Stromal cell of bone marrow (primary cell): ENCODE measurements at places on chromosomes 12 and 14.

DNA sequence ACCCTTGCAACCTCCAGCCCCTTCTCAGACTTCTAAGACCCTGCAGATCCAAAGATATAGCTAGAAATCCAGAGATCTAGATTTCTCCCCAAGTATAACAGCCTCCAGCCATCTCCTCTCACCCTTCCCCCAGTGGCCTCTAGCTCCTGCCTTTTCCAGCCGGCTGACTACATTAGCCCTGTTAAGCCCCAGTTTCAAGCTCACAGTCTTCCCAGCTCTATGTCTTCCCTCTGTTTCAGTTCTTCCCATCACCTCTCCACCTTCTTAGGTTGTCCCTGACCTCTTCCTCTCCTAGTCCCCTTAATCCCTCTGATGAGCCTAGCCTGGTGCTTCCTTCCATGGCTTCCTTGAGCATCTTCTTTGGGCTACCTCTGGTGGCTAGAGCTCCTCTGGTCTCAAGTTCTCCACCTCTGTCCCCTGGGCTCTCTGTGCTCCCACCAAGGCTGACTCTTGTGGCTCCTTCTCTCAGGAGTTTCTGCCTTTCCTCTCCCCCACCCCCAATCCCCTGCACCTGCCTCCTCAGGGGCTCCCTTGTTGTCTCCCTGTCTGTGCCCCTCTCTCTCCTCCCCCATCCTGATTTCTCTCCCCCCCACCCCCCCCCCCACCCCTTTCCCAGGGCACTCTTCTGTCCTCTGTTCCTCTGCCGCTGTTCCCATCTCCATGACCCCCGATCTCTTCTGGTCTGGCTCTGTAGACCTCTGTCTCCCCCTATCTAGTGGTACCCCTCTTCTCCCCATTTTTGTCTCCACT, 816 bp upstream of the GDF11 start:
- no peak for DNase-seq

GRCh38 chr12:104296718-104297117, 6.8 kb upstream of the EID3 start:
- no peak for DNase-seq

DNA sequence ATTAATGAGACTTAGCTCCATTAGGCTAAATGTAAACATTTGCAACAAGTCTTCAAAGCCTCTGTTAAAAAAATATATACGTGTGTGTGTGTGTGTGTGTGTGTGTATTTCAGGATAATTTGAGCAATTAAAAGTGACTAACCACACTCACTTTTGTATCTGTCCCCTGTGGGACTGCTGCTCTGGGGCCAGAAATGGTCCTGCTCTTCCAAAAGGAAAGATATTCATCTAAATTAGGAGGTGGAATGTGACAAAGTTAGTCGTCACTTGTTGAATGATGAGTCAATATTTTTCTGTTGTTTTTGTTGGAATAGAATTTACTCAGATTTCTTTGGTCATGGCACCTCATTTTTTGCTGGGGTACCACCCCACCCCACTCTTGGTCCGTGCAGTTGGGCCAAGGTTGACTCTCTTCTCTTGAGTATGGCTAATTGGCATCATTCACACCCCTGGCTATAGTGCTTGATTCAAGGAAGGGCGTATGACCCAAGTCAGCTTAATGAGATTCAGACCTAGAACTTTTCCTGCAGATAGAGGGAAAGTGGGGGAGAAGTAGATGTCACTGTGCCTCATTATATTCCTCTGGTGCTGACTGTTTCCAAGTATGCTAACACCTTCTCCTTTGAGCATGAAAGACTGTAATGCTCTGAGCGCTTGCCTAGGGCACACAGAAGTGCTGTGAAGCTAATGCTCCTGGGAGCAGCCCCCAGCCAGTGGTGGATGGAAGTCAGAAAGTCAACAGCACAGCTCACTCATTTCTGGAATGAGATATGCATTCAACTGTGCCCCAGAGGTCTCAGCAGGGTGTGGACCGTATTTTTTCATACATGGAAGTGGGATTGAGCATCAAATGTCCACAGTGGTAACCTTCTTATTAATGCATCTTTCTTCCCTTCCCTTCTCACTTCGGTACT, 577.0 kb upstream of the TBX3 start:
- DNase-seq = no peak

DNA sequence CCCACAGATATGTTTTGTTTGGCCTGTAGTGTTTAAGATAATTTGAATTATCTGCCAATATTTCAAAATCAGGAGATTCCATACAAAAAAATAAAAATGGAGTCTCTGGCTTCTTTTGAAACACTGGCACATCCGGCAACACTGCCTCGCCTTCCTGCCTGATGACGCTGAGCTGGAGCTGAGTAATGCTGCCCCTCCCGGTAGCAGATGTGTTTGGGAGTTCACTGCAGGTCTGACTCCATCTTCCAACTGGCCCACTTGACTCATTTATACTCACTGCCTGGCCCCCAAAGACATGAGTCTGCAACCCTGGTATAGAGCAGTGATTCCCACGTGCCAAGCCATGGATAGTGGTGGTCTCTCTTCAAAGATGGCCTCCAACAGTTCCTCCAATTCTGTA, 7.4 kb downstream of the CIT start:
- peak; percentile 96 for DNase-seq

GRCh38 chr12:45622210-45622937, 107.1 kb upstream of the ARID2 start:
- DNase-seq = no peak

- no peak for DNase-seq
Measured at GRCh38 chr14:60508707-60509437, at the start of gene SIX6. Gene SIX6 (plus strand): TSS chr14:60509146. CDS start chr14:60509399, 253 bp downstream.

DNA sequence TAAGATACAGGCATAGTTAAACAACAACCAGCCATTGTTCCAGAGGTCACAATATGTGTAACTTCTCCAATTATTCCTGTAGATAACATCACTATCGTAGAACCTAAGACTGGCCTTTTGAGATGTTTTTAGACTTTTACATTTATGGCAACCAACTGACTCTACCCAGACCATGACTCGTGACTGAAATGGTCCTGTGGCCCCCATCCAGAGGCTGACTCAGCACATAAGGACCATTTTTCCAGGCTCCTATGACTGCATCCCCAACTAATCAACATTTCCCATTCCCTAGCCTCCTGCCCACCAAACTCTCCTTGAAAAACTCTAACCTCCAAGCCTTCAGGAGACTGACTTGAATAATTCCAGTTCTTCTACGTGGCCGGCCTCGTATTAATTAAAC, 52.6 kb upstream of the NID2 start:
- peak; percentile 32 for DNase-seq

- DNase-seq = no peak
Measured at GRCh38 chr12:68190301-68190700, 30.8 kb upstream of the IFNG start.

GRCh38 chr14:78595797-78596196, 425.6 kb downstream of the NRXN3 start:
- DNase-seq = no peak

- DNase-seq = no peak
Measured at GRCh38 chr12:125455556-125455955, 390.3 kb downstream of the AACS start.

DNA sequence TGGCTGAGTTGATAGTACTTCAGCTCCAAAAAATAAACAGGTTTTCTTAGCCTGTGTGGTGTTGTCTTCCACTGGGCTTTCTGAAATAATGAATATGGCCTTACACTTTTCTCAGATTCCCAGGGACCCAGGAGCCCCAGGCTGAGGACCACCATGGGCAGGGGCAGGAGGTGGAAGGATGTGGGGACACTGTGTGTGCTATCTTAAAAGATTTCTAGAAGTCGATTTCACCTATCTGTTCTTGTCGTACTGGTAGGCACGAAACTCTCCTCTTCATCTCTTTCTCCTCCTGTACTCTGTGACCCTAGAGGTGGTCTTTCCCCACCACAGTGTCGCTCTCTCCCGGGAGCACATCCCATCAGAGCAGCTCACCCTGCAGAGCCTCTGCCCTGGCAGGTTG, 107.7 kb upstream of the FKBP4 start:
- no peak for DNase-seq

- no peak for DNase-seq
Measured at GRCh38 chr12:51920046-51920445, 12.7 kb downstream of the ACVRL1 start.

- peak; percentile 52 for DNase-seq
Measured at GRCh38 chr12:42119085-42119633, 25.5 kb downstream of the GXYLT1 start.

DNA sequence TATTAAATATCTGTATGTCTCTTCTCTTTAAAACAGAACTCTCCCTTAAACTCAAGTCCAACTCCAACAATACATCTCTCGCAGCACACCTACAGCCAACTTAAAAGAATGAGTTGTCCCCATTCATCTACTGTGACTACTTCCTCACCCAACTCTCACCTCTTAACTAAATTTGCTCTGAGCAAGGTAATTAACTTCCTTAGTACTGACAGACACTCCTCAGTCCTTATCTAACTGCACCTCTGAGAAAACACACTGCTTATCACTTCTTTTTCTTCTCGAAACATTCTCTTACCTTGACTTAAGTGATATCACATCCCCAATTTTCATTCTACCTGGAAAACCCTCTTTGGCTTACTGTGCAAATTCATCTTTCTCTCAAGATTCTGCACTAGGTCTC, 7.0 kb downstream of the ERGIC2 start:
- DNase-seq = no peak

GRCh38 chr12:80400571-80400991, 43.5 kb upstream of the PTPRQ start:
- no peak for DNase-seq

DNA sequence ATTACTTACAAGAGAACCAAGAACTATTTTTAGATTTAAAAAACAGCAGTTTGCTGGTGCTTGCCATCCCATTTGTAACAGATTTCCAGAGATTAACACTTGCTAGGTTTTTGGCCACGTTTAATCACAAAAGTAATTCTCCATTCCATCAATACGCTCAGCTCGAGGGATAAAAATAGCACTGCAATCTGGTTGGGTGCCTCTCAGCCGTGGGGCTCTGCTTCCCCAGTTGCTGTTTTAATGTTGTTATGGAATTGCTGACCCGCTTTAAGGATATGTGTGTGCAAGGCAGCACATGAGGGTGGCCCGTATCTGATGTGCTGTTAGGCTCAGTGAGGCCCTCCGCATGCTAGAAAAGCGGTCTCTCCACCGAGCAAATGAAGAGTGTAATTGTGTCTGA, 222.2 kb upstream of the TMEM260 start:
- no peak for DNase-seq
